ENCODE measurements at places on chromosomes 5 and 9. TPM values are rescaled to one million over a fixed set of nuclear protein-coding genes. Genes with fewer than 3 reads are reported as not detected.

GRCh38 chr9:131503626-131504465 lies 1.1 kb downstream of the POMT1 start:
- no peaks in the 10 kb centered on the region for H3K36me3 ChIP-seq
- no peaks in the 10 kb centered on the region for H3K27me3 ChIP-seq
- H3K4me3 ChIP-seq: peak overlapping the region; percentile 94
- no peak for DNase-seq
- no peak overlapping the region for H3K27ac ChIP-seq
- peaks cover 7% of the 10 kb centered on the region for H3K4me1 ChIP-seq

DNA sequence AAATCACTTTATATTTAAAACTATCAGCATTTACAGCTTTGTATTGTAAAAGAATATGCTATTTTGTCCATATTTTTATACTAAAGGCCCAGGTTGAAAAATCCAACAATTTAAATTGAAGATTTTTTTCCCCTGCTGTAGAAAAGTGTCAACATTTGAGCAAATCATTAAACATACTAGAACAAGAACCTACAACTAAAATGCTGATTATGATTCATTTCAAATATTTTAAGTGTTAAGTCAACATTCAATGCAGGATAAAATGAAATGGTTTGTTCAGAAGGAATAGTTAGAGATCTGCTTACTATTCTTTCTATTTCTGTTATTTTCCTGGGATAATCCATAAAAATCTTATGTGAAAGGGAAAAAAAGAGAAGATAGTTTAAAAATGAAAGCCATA lies 866.5 kb upstream of the DMAC1 start:
- H3K27ac ChIP-seq: no peak overlapping the region
- H3K27me3 ChIP-seq: no peaks in the 10 kb centered on the region
- no peak overlapping the region for H3K4me3 ChIP-seq
- H3K36me3 ChIP-seq: no peaks in the 10 kb centered on the region
- no peak for DNase-seq
- no peaks in the 10 kb centered on the region for H3K4me1 ChIP-seq

DNA sequence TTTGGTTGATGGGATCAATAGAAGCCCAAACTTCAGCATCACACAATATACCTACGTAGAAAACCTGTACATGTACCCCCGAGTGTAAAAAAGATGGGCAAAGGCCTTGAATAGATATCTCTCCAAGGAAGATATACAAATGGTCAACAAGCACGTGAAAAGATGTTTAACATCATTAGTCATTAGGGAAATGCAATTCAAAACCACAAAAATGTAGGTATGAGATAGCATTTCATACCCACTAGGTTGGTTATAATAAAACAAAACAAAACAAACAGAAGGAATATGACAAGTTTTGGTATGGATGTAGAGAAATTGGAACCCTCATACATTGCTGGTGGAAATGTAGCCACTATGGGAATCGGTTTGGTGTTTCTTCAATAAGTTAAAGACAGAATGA lies 33.1 kb upstream of the PPARGC1B start:
- H3K27ac ChIP-seq: no peak overlapping the region
- no peak for DNase-seq
- no peaks in the 10 kb centered on the region for H3K36me3 ChIP-seq
- no peaks in the 10 kb centered on the region for H3K27me3 ChIP-seq
- no peak overlapping the region for H3K4me3 ChIP-seq

DNA sequence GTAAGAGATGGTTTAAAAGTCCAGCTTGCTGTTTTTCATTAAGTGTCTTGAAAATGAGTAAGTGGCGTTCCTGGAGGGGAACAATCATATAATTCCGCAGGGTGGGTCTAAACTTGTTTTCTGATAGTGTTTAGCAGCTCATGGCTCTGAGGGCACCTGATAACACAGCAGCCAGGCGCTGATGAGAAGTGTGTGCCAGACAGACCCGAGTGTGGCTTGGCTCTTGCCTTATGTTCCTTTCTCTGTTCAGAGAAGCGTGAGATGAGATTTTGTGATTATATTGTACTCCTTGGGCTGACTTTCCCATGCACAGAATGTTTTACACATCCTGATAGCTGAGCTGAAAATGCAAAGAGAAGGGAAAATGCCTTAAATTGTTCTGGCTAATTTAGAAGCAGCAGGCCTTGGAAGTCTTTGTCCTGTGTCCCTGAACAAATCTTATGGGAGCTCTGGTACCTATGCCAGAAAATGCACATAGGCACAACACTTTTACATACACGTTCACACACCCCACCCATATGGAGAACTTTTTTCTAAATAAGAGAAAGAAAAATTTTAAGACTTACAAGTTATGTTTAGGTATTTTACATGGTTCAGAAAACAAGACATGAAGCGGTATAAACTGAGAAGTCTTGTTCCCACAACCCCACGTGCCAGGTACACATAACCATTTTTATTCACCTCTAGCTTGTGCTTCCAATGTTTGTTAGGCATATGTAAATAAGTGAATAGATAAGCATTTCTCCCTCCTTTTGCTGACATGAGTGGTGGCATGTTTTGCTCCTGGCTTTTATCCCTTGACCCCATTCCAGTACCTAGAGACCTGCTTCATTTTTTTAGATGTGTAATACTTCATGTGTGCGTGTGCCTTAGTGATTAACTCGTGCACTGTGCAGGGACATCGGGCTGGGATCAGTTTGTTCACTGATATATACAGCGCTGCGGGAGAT lies 152.2 kb upstream of the OTULINL start:
- H3K36me3 ChIP-seq: no peaks in the 10 kb centered on the region
- peaks cover 6% of the 10 kb centered on the region for H3K4me1 ChIP-seq
- H3K27me3 ChIP-seq: no peaks in the 10 kb centered on the region
- peak overlapping the region; percentile 42 for H3K27ac ChIP-seq
- no peak overlapping the region for H3K4me3 ChIP-seq

DNA sequence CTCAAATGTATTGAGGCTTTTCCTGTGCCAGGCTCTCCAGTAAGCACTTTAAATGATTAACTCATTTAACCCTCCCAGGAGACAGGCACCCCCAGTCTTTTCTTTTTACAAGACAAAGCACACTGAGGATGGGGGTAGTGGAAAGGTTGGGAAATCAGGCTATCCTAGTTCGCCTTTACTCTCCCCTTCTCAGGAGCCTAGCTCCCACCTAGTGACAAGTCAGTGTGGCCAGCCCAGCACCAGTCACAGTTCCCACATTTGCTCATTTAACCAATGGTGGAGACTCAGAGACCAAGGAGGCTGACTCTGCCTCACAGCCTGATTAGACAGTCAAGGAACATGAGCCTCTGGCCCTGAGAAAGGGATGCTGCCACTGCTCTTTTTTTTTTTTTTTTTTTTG lies 3.5 kb downstream of the ALDH7A1 start:
- H3K4me3 ChIP-seq: no peak overlapping the region
- H3K4me1 ChIP-seq: peaks cover 5% of the 10 kb centered on the region
- no peaks in the 10 kb centered on the region for H3K27me3 ChIP-seq
- no peaks in the 10 kb centered on the region for H3K36me3 ChIP-seq
- no peak overlapping the region for H3K27ac ChIP-seq
- no peak for DNase-seq

DNA sequence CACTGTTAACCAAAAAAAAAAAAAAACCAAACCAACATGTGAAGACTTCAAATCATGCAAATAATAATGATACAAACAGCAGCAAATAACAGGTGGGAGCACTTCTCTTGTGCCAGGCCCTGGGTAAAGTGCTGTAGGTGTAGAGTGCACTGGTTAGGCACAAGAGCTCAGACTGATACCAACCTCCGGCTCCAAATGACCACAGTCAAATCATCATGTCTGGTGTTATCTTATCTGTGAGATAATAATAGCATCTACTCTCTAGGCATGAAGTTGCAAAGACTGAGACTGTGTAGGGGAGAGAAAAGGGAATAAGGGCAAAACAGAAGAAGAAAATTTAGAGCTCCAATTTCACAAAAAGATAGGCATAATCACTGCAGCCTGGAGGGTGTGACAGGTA lies 159.5 kb downstream of the ARL15 start:
- no peak overlapping the region for H3K27ac ChIP-seq
- no peaks in the 10 kb centered on the region for H3K27me3 ChIP-seq

GRCh38 chr9:132423503-132423902 lies 13.5 kb downstream of the CFAP77 start:
- no peak overlapping the region for H3K27ac ChIP-seq
- DNase-seq: no peak
- no peaks in the 10 kb centered on the region for H3K27me3 ChIP-seq
- H3K4me1 ChIP-seq: no peaks in the 10 kb centered on the region
- H3K4me3 ChIP-seq: no peak overlapping the region

- H3K4me1 ChIP-seq: peaks cover 5% of the 10 kb centered on the region
- peak; percentile 27 for DNase-seq
- no peaks in the 10 kb centered on the region for H3K36me3 ChIP-seq
- peak overlapping the region; percentile 59 for H3K27ac ChIP-seq
Observed at GRCh38 chr5:36607114-36607571, 737 bp downstream of the SLC1A3 start.

DNA sequence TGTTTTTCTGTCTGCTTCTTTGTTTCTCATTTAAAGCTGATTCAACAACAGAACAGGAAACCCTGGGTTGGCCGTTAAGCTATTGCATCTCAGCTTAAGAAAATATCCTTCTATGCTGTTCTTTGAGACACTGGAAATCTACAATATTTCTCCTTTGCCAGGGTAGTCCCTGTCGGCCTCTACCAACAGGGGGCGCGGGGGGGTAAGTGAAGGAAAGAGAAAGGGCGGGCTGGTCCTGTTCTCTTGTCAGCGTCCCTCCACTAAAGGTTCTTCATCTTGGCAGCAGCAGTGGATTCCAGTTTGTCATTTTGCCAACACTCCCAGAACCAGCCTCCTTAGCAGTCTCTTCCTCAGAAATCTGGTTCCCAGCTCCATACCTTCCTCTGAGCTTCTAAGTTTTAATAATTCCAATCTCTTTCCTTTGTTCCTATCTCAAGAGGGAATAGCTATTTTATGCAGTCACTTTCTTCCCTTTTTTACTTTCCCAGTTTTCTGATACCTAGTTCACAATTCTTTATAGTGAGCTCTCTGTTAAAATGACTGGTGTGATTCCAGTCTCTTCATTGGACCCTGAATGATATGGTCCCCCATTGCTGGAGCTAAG lies 222.3 kb downstream of the GLIS3 start:
- no peaks in the 10 kb centered on the region for H3K27me3 ChIP-seq
- no peak overlapping the region for H3K27ac ChIP-seq
- DNase-seq: no peak
- H3K36me3 ChIP-seq: no peaks in the 10 kb centered on the region
- H3K4me3 ChIP-seq: no peak overlapping the region

GRCh38 chr9:135973277-135974219 lies 12.4 kb upstream of the UBAC1 start:
- no peak overlapping the region for H3K27ac ChIP-seq
- H3K4me3 ChIP-seq: no peak overlapping the region
- DNase-seq: no peak
- H3K4me1 ChIP-seq: no peaks in the 10 kb centered on the region
- H3K27me3 ChIP-seq: no peaks in the 10 kb centered on the region

GRCh38 chr9:120256146-120256545 lies 323.8 kb downstream of the CDK5RAP2 start:
- no peaks in the 10 kb centered on the region for H3K4me1 ChIP-seq
- no peaks in the 10 kb centered on the region for H3K27me3 ChIP-seq
- no peak for DNase-seq
- no peaks in the 10 kb centered on the region for H3K36me3 ChIP-seq
- no peak overlapping the region for H3K4me3 ChIP-seq
- H3K27ac ChIP-seq: no peak overlapping the region

DNA sequence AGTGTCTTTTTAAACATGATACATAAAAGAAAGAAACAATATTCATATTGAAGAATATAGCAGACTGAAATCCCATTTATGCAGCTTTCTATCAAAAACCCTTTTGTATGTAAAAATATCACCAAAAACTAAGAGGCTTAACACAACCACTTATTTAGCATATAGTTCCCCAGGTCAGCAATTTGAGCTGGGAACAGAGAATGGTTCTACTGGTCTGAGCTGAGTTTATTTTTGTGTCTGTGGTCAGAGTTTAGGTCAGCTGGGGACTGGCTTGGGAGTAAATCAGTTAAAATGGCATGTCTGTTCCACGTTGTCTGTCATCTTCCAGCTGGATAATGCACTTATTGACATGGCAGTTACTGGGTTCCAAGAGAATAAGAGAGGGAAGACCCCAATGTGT lies 165.0 kb downstream of the TMEM232 start:
- H3K27me3 ChIP-seq: no peaks in the 10 kb centered on the region
- H3K27ac ChIP-seq: no peak overlapping the region
- no peaks in the 10 kb centered on the region for H3K4me1 ChIP-seq
- H3K4me3 ChIP-seq: no peak overlapping the region
- no peaks in the 10 kb centered on the region for H3K36me3 ChIP-seq

DNA sequence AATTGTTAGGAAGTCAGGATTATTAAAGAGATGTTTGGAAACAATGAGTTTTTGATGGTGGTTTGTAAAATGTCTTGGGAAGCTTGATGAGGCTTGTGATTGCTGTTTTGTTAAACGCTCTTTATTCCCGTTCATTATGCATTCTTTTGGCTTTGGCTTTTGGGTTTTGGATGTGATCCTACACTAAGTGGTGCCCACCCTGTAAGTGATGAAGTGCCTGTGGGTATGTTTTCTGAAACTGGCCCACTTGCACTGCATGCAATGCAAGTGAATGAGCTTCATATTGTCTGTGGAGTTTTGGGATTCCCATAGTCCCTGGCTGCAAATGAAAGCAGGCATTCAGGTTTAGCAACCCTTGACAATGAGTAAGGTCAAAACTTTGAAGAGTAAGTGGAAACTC lies 1035.5 kb upstream of the WWC1 start:
- no peaks in the 10 kb centered on the region for H3K36me3 ChIP-seq
- no peak overlapping the region for H3K4me3 ChIP-seq
- no peak overlapping the region for H3K27ac ChIP-seq
- no peaks in the 10 kb centered on the region for H3K27me3 ChIP-seq
- DNase-seq: no peak

GRCh38 chr5:33148076-33148513 lies 292.7 kb upstream of the TARS1 start:
- H3K4me1 ChIP-seq: no peaks in the 10 kb centered on the region
- no peaks in the 10 kb centered on the region for H3K27me3 ChIP-seq
- no peak overlapping the region for H3K27ac ChIP-seq
- no peak overlapping the region for H3K4me3 ChIP-seq
- no peaks in the 10 kb centered on the region for H3K36me3 ChIP-seq
- peak; percentile 11 for DNase-seq

DNA sequence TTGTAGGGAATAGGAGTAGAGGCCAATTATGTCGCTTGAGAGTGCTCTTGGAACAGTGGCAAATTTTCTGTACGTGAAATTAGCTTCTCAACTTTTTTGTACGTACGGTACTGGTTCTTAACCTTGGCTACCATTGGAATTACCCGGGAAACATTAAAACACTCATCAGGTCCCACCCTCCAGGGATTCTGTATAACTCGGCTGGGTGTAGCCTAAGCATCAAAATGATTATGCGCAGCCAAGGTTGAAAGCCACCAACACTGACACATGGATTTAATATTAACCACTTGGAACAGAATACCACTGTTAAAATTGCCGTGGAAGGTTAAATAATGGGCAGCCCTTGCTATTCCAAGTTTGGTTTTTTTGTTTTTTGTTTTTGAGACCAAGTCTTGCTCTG lies 17.4 kb downstream of the DNAJA1 start:
- peaks cover 5% of the 10 kb centered on the region for H3K36me3 ChIP-seq
- DNase-seq: no peak
- no peak overlapping the region for H3K4me3 ChIP-seq

- no peak for DNase-seq
- no peaks in the 10 kb centered on the region for H3K4me1 ChIP-seq
- H3K4me3 ChIP-seq: no peak overlapping the region
Observed at GRCh38 chr5:1513326-1514026, 10.3 kb downstream of the LPCAT1 start.

Gene COL5A1
- total RNA-seq: 62.8 TPM

Gene DNAI1
- total RNA-seq: 0.16 TPM

Gene SERF1A
- total RNA-seq: 2.1 TPM

Gene LCNL1
- total RNA-seq: not detected

Gene PCA3
- not detected for total RNA-seq

Gene FUT7
- total RNA-seq: not detected

Gene PCDHAC1
- total RNA-seq: 1.7 TPM

Gene COL27A1
- 15.6 TPM for total RNA-seq

Gene HCN1
- total RNA-seq: 0.23 TPM

Gene TUSC1
- total RNA-seq: 4.7 TPM

Gene SPINK13
- not detected for total RNA-seq

All from pancreas (tissue), 10 donors.